Calu3 (cell line): ENCODE measurements at places on chromosomes 3 and 15.

GRCh38 chr3:157872902-157873301 lies 233.3 kb downstream of the SHOX2 start:
- H3K36me3 ChIP-seq = no peaks in the 10 kb centered on the region
- no peak overlapping the region for H3K27ac ChIP-seq
- no peaks in the 10 kb centered on the region for H3K27me3 ChIP-seq

DNA sequence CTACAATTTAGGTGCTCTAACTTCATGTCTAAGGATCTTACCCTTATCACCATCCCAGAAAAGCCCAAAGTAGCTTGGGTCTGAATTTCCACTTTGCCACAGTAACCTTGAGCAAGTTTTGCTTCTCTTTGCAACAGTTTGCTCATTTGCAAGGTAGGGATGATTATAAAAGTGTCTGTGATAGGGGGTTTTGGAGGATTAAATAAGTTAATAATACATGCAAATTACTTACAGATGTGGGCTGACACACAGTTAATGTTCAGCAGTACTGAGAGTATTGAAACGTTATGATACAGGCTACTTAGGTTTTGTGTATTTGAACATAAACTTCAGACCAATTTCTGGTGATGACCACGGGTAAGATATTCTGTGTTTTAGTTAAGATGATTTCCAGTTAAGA lies 444.7 kb upstream of the TPRG1 start:
- no peaks in the 10 kb centered on the region for H3K36me3 ChIP-seq
- no peak for DNase-seq
- no peak overlapping the region for H3K4me3 ChIP-seq
- no peaks in the 10 kb centered on the region for H3K4me1 ChIP-seq
- H3K27me3 ChIP-seq = no peaks in the 10 kb centered on the region
- H3K27ac ChIP-seq = no peak overlapping the region

DNA sequence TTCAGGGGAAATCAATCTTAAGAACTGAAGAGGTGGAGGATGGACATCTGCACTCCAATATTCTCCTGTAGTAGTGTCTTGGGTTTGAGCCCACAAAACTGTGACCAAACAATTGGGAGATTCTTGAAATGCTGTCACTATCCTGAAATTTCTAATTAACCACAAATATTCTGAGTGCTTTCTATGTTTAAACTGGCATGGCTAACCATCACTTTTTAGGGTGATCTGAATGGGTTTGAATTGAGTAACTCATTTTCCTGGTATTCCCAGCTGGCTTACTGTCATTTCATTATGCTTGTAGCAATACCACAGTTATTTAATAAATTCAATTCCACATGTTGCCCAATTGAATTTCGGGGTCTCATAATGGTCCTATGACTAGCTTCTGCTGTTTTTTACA lies 216.9 kb upstream of the DCBLD2 start:
- no peak overlapping the region for H3K27ac ChIP-seq
- H3K4me1 ChIP-seq = no peaks in the 10 kb centered on the region
- H3K4me3 ChIP-seq = no peak overlapping the region
- DNase-seq = no peak

GRCh38 chr3:183330881-183331280 lies 77.8 kb downstream of the B3GNT5 start:
- H3K36me3 ChIP-seq = peaks cover 5% of the 10 kb centered on the region
- peaks cover 8% of the 10 kb centered on the region for H3K27me3 ChIP-seq
- DNase-seq = no peak
- H3K4me3 ChIP-seq = no peak overlapping the region
- H3K4me1 ChIP-seq = peaks cover 45% of the 10 kb centered on the region

- DNase-seq = no peak
- H3K27me3 ChIP-seq = peaks cover 72% of the 10 kb centered on the region
- peaks cover 8% of the 10 kb centered on the region for H3K4me1 ChIP-seq
- no peaks in the 10 kb centered on the region for H3K36me3 ChIP-seq
- no peak overlapping the region for H3K27ac ChIP-seq
- H3K4me3 ChIP-seq = no peak overlapping the region
These were observed 36.3 kb upstream of the HERC1 start for GRCh38 chr15:63870043-63870394.

DNA sequence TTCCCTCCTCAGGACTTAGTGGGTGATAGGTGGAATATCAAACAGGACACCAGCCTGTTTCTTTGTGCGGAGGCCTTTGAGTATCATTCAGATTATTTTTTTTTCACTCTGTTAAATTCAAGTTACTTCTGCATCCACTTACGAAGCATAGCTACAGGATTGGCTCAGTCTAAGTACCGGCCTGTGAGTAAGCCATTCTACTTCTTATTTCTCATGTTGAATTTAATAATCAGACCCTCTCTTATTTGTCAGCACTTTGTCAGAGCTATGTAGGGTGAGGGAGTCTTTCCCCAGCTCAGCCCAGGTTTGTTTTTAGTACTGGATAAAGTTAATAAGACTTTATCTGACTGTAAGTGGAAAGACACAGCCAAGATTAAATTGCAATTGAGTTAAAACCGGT lies 54.7 kb downstream of the ITPR1 start:
- no peaks in the 10 kb centered on the region for H3K27me3 ChIP-seq
- H3K36me3 ChIP-seq = no peaks in the 10 kb centered on the region
- no peak overlapping the region for H3K27ac ChIP-seq
- H3K4me3 ChIP-seq = no peak overlapping the region
- no peak for DNase-seq

DNA sequence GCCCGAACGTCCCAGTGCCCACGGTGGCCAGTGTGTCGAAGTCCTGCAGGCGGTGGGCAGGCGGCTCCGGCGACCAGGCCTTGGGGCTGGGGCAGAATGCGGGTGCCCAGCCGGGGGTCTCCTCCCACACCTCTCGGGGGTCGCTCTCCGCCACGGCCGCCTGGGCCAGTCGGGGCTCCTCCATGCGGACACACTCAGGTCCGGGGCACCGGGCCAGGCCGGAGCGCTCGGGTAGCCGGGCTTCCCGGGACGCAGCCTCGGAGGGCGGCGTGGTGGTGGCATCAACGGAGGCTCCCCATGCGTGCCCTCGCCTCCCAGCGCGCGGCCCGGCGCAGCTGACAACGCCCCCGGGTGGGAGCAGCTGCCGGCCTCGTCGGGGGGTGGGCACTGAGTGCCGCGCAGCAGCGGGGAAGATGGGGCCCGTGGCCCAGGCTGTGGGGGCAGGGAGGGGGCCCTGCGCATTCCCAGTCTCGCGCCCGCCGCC lies 30.1 kb upstream of the CERS3 start:
- no peak overlapping the region for H3K4me3 ChIP-seq
- H3K4me1 ChIP-seq = no peaks in the 10 kb centered on the region
- DNase-seq = no peak
